ENCODE measurements at places on chromosomes 3 and 15. TPM values are rescaled to one million over a fixed set of nuclear protein-coding genes. Genes with fewer than 3 reads are reported as not detected.

The UACA gene
- total RNA-seq: 256 TPM

The HGD gene
- not detected for total RNA-seq

DNA sequence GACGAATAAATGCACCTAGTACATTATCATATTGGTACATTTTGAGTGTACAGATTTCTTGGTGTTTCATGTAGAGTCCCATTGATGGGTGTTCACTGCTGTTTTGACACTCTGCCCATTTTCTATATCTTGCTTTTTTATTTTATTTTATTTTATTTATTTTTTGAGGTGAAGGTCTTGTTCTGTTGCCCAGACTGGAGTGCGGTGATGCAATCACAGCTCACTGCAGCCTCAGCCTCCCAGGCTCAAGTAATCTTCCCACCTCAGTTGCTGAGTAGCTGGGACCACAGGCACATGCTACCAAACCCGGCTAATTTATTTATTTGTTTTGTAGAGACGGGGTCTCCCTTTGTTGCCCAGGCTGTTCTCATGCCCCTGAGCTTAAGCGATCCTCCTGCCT lies 44.2 kb downstream of the DNAJC13 start:
- no peak overlapping the region for H3K27ac ChIP-seq
- H3K27me3 ChIP-seq: no peaks in the 10 kb centered on the region
- H3K4me1 ChIP-seq: peaks cover 25% of the 10 kb centered on the region
- DNase-seq: no peak
- no peak overlapping the region for H3K4me3 ChIP-seq
- peaks cover 37% of the 10 kb centered on the region for H3K36me3 ChIP-seq

GRCh38 chr3:61885414-61885813 lies 324.0 kb downstream of the PTPRG start:
- no peaks in the 10 kb centered on the region for H3K36me3 ChIP-seq
- peaks cover 21% of the 10 kb centered on the region for H3K4me1 ChIP-seq
- no peaks in the 10 kb centered on the region for H3K27me3 ChIP-seq

DNA sequence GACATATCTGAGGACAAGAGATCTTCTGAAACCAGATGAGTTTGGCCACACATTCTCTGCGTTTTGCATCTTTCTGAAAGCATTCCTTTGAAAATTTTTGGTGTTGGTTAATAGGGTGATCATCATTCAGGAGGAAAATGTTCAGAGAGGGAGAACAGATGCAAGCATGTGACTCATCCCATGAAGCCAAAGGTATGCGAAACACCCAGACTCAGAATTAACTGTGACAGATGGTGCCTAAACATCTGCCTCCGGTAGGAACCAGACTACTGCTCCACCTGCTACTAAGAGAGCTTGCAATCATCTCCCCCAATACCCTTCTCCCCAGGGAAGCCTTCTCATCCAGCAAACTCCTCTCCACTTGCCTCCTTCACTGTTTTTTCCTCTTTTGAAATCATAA lies 46.2 kb downstream of the TRIM69 start:
- no peak overlapping the region for H3K27ac ChIP-seq
- H3K27me3 ChIP-seq: peaks cover 2% of the 10 kb centered on the region
- H3K36me3 ChIP-seq: no peaks in the 10 kb centered on the region
- H3K4me1 ChIP-seq: peaks cover 7% of the 10 kb centered on the region
- no peak for DNase-seq

GRCh38 chr3:45499529-45499928 lies 95.0 kb upstream of the LIMD1 start:
- peaks cover 10% of the 10 kb centered on the region for H3K36me3 ChIP-seq
- H3K27ac ChIP-seq: no peak overlapping the region
- H3K4me3 ChIP-seq: no peak overlapping the region
- H3K4me1 ChIP-seq: no peaks in the 10 kb centered on the region

DNA sequence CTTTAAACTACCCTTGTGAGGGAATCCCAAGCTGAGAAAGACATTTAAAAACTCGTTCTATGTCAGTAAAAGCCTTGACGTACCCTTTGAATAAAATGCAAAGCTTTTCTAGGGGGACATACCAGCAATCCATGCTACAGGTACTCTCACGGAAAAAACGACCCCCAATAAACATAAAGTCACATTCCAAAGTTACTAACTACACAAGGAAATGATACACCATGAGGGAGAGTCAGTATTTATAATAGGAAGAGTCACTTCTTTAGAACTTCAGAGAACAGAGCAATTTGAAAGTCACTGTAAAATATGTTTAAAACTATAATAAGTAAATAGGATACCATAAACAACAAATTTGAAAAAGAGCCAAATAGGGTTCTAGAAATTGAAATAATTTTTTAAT lies 63.2 kb downstream of the CFAP20DC start:
- H3K36me3 ChIP-seq: peaks cover 19% of the 10 kb centered on the region
- H3K4me1 ChIP-seq: peaks cover 58% of the 10 kb centered on the region
- no peaks in the 10 kb centered on the region for H3K27me3 ChIP-seq
- no peak overlapping the region for H3K27ac ChIP-seq

GRCh38 chr15:45588219-45588875 lies 1.2 kb downstream of the BLOC1S6 start:
- peak overlapping the region; percentile 100 for H3K27ac ChIP-seq
- no peak for DNase-seq
- peaks cover 24% of the 10 kb centered on the region for H3K4me1 ChIP-seq
- H3K36me3 ChIP-seq: peaks cover 4% of the 10 kb centered on the region
- peak overlapping the region; percentile 90 for H3K4me3 ChIP-seq
- H3K27me3 ChIP-seq: no peaks in the 10 kb centered on the region

The LRRC31 gene
- total RNA-seq: not detected

DNA sequence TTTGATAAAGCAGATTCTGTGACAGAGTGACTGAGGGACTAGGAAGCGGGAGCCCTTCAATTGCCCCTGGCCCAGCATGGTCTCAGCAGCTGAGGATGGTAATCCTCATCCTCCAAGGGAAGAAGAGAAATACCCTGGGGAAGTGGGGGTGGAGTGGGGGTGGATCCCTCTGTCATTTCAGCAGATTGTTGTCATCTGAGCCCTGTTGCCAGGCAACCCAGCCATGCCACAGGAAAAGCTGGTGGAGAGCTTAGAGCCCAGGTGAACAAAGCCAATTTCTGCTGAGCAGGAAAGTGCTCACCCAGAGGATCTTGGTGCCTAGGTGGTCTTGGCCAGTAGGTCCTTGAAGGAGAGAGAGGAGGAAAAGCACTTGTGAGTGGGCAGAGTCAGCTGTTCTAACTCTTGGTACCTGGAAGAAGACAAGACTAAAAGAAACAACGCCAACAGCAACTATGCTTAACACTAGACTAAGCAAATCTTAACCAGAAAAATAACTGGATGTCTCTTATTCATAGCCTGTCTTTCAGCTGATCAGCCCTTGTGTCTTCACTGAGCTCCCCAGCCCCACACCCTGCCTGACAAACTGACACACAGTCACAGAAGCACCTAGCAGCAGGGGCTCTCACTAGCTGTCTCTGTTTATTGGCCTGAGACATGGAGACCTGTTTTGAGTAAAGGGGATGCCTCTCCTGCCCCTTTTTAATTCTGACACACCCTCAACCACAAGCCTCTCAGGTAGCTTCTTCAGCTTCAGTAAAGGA lies 40.1 kb upstream of the DCLK3 start:
- H3K27me3 ChIP-seq: peaks cover 7% of the 10 kb centered on the region
- no peaks in the 10 kb centered on the region for H3K4me1 ChIP-seq
- no peak overlapping the region for H3K27ac ChIP-seq
- H3K36me3 ChIP-seq: no peaks in the 10 kb centered on the region
- no peak overlapping the region for H3K4me3 ChIP-seq

DNA sequence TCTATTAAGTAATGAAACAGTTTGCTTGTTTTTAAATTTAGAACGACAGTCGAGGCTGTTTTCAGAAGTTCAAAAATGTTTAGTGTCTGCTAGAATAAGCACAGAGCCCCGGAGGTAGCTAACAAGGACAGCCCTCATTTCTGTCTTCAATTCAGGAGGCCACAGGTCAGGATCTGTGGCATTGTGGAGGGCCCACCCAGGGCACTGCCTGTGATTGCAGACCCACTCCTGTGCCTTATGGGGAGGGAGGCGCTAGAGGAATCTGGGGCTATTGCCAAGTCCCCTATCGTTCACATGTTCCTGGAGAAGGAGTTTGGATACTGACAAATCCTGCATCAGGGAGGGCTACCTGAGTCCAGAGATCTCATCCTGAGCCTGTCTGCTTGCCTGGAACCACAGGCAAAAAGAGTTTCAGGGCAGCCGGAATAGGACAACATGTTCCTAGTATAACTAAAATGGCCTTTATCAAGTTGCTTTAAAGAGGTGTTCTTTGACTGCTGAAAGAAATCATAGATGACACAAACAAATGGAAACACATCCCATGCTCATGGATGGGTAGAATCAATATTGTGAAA lies 141.5 kb upstream of the ROPN1 start:
- peaks cover 26% of the 10 kb centered on the region for H3K27me3 ChIP-seq
- no peaks in the 10 kb centered on the region for H3K4me1 ChIP-seq
- DNase-seq: no peak
- no peak overlapping the region for H3K27ac ChIP-seq
- H3K36me3 ChIP-seq: no peaks in the 10 kb centered on the region

- peaks cover 2% of the 10 kb centered on the region for H3K27me3 ChIP-seq
- H3K36me3 ChIP-seq: peaks cover 10% of the 10 kb centered on the region
- no peaks in the 10 kb centered on the region for H3K4me1 ChIP-seq
- H3K27ac ChIP-seq: no peak overlapping the region
- H3K4me3 ChIP-seq: no peak overlapping the region
- DNase-seq: no peak
These were observed 184.0 kb upstream of the BCL6 start for GRCh38 chr3:187929112-187929816.

GRCh38 chr15:74616366-74616939 lies 817 bp downstream of the CLK3 start:
- peak; percentile 63 for DNase-seq
- H3K4me1 ChIP-seq: peaks cover 24% of the 10 kb centered on the region
- peaks cover 7% of the 10 kb centered on the region for H3K27me3 ChIP-seq
- peak overlapping the region; percentile 91 for H3K27ac ChIP-seq
- peak overlapping the region; percentile 97 for H3K4me3 ChIP-seq

DNA sequence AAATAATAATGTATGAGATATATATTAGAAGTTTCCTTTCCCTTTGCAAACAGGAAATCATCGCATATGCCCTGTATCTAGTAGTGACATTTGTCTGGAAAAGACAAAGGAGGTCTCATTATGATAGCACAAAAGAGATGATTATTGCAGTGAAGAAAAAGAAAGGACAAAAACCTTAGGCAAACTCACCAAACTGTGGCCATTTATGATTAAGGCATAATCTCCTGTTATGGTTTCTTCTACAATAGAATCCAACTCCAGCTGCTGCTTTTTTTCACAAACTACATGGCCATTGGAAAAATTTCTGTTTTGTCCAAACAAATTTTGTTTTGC lies 218.2 kb downstream of the ATP8B4 start:
- no peaks in the 10 kb centered on the region for H3K27me3 ChIP-seq
- peaks cover 75% of the 10 kb centered on the region for H3K4me1 ChIP-seq
- no peak overlapping the region for H3K27ac ChIP-seq
- 0 out of 2 replicates have a peak, but pooled peaks cover 4% of the 10 kb centered on the region for H3K36me3 ChIP-seq
- DNase-seq: no peak

DNA sequence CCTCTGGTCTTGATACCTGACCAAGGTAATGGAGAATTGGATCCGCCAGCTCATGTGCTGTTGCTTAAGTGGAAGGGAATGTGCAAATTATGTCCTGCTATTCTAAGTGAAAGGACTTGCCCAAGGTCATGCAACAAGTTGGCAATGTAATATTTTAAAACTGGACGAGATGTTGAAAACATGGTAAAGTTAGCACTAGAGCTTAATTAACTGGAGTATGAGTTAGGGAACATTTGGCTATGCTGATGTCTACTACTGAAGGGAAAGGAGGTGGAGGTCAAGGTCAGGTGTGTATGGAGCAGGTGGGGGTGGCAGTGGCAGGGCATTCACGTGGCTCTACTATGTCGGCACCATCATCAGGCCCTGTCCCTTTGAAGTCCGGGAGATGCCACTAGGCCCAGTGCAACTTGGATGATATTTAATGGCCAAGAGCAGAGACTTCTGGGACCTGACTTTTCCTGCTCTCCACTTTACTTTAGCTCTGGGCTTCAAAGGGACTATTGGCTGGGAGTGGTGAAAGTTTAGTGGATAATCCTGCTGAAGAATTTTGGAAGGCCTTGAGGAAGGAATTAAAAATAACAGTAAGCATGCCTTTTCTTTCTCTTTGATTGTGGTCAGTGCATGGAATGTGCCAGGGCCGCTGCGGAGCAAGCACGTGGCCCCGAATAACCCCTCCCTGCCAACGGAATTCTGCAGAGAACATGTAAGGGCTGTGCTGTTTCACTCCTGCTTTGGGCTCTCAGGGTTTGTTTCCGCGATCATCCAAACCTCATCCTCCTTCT lies 14.9 kb downstream of the SMAD3 start:
- H3K4me1 ChIP-seq: peaks cover 99% of the 10 kb centered on the region
- peak overlapping the region; percentile 75 for H3K4me3 ChIP-seq
- peak; percentile 79 for DNase-seq
- peak overlapping the region; percentile 95 for H3K27ac ChIP-seq
- H3K36me3 ChIP-seq: peaks cover 82% of the 10 kb centered on the region

DNA sequence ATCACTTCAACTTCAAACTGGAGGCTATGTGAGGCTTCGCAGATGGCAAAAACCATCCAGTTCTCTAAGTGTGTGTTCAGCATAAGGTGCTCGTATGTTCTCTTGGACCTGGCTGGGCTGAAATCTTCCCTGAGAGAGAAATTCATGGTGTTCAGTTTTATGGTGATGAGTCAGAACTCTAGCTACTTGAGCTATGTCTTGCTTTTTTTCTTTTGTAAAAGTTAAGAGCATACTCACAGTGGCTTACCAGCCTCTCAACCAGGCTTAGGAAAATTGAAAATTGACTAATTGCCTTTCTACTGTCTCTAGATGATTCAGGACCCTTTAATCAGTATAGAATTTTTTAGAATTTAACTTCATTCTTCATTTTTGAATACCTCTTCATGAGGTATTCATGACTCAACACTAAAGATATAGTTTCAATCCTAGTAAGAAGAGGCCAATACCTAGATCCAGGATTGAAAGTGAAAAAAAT lies 617.5 kb downstream of the TBL1XR1 start:
- H3K4me3 ChIP-seq: no peak overlapping the region
- H3K4me1 ChIP-seq: peaks cover 17% of the 10 kb centered on the region
- no peaks in the 10 kb centered on the region for H3K36me3 ChIP-seq
- H3K27me3 ChIP-seq: no peaks in the 10 kb centered on the region

DNA sequence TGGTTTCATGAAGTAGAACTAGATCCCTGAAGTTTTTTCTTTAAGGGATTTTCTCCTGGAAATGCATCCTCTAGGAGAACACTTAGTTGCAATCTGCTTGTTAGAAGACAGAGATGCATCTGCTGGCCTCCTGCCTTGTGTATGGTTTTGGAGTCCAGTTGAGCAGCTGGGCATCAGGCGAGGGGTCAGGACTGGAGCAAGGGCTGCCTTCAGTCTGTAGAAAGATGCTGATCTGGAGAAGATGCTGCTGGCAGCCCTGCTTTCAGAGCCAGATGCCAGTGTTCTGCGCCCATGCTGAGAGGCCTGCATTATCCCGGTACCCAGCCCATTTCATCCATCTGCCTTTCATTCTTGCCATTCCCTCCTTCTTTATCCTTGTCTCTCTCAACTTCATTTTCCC lies 77.4 kb downstream of the CHCHD6 start:
- H3K27ac ChIP-seq: peak overlapping the region; percentile 99
- peaks cover 51% of the 10 kb centered on the region for H3K4me1 ChIP-seq
- DNase-seq: no peak

GRCh38 chr3:134388788-134389485 lies 14.7 kb upstream of the AMOTL2 start:
- H3K4me1 ChIP-seq: no peaks in the 10 kb centered on the region
- H3K36me3 ChIP-seq: peaks cover 10% of the 10 kb centered on the region
- H3K27ac ChIP-seq: no peak overlapping the region
- H3K4me3 ChIP-seq: no peak overlapping the region
- DNase-seq: no peak

GRCh38 chr3:12327021-12327420 lies 38.2 kb downstream of the PPARG start:
- DNase-seq: no peak
- no peak overlapping the region for H3K4me3 ChIP-seq
- no peak overlapping the region for H3K27ac ChIP-seq
- H3K36me3 ChIP-seq: no peaks in the 10 kb centered on the region

The GNAT1 gene
- total RNA-seq: not detected
